ENCODE measurements at places on chromosomes 7 and 10.
A peak's percentile ranks its signal among the peaks of the same experiment; 100 is the strongest.

DNA sequence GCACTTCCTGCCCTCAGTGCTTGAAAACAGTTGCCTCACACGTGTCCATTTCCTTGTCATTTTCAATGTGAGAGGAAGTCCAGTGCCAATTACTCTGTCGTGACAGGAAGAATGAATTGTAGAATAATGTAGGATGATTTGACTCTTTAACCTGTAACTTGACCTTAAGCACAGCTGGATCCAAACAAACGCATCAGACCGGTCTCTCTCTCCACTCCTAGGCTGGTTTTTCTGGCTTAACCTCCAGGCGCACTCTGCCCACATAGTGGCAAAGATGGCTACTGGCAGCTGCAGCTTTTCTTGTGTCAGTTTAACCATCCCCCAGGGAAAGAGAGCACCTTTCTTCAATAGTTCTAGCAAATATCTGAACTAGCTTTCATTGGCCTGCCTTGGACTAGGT, 29.4 kb upstream of the PNLIPRP3 start:
- DNase-seq, result no peak

DNA sequence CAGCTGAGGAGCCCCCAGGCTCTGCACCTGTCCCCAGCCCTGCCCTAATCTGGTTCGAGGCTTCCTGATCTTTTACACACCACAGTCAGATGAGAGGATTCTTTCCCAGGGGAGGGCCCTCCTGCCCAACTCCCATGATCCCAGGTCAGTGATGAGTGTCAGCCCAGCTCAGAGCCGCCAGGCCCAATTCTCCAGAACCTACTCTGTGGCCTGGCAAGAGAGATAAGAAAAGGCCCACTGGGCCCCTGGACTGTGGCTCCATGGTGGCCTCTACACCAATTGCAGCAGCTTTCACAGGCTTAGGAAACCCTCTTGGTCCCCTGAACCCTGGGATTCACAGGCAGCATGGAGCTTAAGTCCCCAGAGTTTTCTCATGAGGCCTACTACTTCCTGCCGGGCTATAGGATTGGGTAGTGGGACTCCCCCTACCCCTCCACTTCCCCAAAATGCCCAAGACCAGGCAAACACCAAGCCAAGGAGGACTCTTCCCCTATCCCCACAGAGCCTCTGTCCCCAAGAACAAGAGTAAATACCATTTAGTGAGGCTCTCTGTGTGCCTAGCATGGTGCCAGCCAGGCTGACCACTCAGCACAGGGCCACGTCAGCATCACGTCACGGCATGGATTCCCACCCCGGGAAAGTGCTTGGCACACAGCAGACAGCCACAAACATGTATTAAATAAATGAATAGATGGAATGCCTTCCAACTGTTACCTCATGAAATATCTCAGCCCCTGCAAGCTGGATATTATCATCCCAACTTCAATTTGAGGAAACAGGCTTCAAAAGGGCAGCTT, 100.0 kb downstream of the GRID1 start:
- no peak for DNase-seq

DNA sequence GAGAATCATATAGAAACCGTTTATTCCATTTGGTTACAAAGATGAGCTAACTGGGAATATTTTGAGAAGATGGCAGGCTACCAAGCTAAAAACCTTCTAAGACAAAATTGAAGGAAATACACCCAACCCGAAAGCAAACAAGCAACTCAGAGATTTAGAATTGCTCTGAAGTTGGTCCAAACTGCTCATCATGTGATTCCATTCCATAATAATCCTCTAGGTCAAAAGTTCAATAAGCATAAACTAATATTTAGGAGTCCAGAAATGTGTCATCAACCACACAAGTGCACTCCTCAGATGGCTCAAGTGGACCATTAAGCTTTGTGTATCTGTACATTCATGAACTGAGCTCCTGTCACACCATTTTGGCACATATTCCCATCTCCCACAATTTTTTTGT, 28.7 kb downstream of the DGKI start:
- DNase-seq, result peak; percentile 11

- DNase-seq, result no peak
These were observed 209.9 kb downstream of the SEMA3E start for GRCh38 chr7:83439026-83439425.

GRCh38 chr10:64648915-64649314, 1127.7 kb downstream of the REEP3 start:
- no peak for DNase-seq

DNA sequence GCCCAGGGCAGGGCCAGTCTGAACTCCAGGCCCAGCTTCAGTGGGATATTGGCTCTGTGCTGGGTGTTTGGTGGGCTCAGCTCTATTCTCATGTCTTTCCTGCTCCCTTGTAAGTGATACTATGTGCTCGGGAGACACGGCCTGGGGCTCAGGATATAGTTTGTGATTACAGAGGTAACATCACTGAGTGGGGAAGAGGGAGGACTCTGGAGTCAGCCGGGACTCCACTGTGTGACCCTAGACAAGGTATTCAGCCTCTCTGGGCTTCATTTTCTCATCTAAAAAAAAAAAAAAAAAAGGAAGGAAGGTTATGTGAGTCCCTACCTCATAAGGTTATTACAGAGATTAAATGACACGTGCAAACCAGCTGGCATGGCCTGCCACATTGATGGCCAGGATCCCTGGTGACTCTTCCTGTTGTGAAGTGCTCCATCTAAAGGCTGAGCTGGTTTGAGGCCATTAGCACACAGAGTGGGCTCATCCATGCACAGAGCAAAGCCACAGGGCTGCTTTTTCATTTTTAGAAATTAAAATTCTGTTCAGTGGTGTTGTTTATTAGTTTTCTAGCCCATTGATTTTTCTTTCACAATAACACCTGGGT, 15.7 kb downstream of the SLC13A4 start:
- no peak for DNase-seq

DNA sequence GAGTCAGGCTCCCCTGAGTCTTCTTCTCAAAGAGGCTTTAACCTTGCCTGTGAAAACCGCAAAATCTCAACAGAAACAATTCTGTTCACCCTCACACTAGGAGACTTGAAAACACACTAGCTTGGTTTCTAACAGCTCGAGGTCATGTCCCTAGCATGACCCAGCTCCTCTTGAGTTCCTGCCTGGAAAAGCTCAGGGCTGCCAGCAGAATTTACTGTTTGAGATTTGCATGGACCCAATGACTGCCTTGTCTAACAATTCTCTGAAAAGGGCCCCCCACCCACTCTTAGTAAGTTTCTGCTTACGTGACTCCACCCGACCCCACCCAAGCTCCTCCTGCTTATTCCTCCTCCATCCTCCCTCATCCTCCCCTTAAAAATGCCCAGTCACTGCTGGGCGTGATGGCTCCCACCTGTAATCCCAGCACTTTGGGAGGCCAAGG, 85.1 kb upstream of the KMT2C start:
- DNase-seq, result no peak

GRCh38 chr7:156088115-156088514, 275.9 kb upstream of the SHH start:
- no peak for DNase-seq

DNA sequence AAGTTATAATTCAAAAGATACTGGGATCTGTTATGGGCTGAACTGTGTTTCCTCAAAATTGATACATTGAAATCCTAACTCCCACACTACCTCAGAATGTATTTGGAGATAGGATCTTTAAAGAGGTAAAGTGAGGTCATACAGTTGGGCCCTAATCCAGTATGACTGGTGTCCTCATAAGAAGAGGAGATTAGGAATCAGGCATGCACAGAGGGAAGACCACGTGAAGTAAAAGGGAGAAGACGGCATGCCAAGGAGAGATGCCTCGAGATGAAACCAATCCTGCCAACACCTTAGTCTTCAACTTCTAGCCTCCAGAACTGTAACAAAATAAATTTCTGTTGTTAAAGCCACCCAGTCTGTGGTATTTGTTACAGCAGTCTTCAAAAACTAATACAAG, 5.9 kb upstream of the CFAP69 start:
- DNase-seq, result no peak

- DNase-seq, result no peak
These were observed 61.2 kb upstream of the ANTXRL start for GRCh38 chr10:46225597-46225996.

- DNase-seq, result no peak
These were observed 33.7 kb downstream of the DDC start for GRCh38 chr7:50531401-50531911.

- DNase-seq, result no peak
These were observed 827.8 kb upstream of the ZWINT start for GRCh38 chr10:57188846-57189245.

- DNase-seq, result no peak
These were observed 15.4 kb upstream of the MEST start for GRCh38 chr7:130476297-130477150.

- DNase-seq, result no peak
These were observed 8.1 kb downstream of the TMEM120A start for GRCh38 chr7:75986147-75986781.

All from GM04504 (cell line).